Activated naive CD8-positive, alpha-beta T cell treated with anti-CD3 and anti-CD28 coated beads for 36 hours (primary cell): ENCODE measurements at places on chromosomes 12 and 14.

- DNase-seq = no peak
Measured at GRCh38 chr12:52093346-52093745, 13.8 kb downstream of the SMIM41 start.

- no peak for DNase-seq
Measured at GRCh38 chr12:50551866-50552265, 47.1 kb downstream of the DIP2B start.

DNA sequence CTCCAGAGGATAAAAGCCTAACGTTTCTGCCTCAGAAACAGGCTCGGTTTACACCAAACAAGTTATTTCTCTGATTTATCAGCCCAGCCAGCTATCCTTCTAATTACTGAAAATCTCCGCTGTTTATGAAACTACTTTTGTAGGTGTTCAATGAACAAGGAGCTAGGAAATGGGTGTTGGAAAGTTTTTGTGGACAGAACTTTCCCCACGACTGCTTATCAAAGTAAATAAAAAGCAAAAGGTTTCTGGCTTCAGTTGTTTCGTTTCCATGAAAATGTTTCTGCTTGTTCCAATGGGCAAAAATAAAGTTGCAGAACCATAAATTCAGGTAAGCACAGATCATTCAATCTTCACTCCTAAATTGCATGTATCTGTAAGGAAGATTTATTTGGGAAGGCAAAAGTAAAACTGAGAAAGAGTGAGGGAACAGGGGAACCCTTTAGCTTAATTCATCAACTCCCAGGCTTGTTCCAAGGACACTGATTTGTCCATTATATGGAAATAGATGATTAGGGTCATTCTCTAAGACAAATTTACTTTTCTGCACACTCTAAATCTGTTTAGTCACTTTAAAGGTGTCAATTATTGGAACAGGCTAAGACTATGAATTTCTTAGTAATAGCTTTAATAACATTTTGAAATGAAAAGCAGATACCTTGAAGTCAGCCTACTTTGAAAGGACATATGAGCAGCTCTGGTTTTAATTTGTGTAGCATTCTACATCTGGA lies 175.9 kb upstream of the CDKN3 start:
- DNase-seq = no peak

- no peak for DNase-seq
Measured at GRCh38 chr14:35223927-35224326, 68.3 kb upstream of the PSMA6 start.

DNA sequence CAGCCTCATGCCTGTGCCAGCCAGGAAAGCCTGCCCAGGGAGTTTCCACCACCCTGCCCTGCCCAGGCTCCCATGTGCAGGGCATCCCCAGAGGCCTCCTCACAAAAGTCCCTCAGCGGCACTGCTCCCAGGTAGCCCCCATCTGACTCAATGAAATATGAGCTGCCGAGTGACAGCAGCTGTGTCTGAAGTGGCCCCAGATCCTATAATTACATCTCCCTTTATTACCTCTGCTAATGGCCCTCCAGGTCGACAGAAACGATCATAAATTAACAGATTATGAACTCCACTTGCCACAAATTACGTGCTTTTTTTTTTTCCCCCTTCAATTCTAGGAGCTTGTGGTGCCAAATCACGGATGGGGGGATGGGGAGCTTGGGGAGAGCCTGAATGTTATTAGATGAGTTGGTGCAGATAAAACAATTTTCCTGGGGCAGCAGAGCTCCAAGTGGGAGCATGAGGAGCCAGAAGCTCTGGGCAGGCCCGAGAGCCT lies 110.4 kb downstream of the ESRRB start:
- no peak for DNase-seq

DNA sequence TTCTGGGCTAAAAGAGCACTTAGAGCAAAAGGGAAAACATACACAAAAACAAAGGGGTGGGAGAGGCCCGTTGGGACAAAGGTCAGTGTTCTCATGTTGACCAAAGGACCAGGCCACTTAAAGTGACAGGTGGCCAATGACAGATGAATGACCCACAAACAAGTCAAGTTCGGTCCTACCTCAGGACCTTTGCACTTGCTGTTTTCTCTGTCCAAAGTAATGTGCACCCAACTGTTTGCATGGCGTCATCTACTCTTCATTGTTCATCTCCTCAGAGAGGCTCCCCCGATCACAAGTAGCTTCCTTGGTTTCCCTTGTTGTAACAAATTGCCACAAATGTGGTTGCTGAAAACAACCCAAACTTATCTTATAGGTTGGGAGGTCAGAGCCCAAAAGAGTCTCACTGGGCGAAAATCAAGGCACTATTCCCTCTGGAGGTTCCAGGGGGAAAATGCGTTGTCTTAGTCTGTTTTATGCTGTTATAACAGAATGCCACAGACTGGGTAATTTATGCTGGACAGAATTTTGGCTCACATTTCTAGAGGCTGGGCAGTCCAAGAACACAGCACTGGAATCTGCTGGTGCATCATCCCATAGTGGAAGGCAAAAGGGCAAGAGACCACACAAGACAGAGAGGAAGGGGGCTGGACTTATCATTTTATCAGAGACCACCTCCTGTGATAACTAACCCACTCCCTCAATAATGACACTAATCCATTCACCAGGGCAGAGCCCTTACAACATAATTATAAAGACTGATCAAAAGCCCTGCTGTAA lies 23.9 kb downstream of the CLMN start:
- no peak for DNase-seq
